ENCODE measurements at places on chromosomes 11 and 22. TPM values are rescaled to one million over a fixed set of nuclear protein-coding genes. Genes with fewer than 3 reads are reported as not detected.

APOL5 gene
- total RNA-seq = not detected

OR52E1 gene
- total RNA-seq = not detected

DNA sequence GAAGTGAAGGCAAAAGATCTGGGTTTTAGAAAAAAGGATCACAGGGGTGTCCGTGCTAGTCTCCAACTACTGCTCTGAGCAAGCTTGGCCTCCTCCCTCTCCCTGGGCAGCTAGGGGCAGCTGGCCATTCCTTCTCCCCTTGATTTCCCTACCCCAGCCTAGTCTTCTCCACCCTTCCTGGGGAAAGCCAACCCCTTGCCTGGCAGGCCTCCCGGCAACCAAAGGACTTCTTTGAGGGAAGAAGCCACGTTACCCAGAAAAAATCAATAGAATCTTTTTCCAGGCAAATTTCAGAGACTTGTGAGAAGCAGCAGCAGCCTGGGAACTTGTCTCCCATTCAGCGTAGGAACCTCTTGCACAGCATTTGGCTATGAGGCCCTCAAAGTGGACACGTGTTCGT is 91.5 kb downstream of the MIAT start:
- no peak for DNase-seq
- H3K36me3 ChIP-seq = peaks cover 3% of the 10 kb centered on the region
- H3K27ac ChIP-seq = peak overlapping the region; percentile 36
- H3K27me3 ChIP-seq = no peaks in the 10 kb centered on the region

DNA sequence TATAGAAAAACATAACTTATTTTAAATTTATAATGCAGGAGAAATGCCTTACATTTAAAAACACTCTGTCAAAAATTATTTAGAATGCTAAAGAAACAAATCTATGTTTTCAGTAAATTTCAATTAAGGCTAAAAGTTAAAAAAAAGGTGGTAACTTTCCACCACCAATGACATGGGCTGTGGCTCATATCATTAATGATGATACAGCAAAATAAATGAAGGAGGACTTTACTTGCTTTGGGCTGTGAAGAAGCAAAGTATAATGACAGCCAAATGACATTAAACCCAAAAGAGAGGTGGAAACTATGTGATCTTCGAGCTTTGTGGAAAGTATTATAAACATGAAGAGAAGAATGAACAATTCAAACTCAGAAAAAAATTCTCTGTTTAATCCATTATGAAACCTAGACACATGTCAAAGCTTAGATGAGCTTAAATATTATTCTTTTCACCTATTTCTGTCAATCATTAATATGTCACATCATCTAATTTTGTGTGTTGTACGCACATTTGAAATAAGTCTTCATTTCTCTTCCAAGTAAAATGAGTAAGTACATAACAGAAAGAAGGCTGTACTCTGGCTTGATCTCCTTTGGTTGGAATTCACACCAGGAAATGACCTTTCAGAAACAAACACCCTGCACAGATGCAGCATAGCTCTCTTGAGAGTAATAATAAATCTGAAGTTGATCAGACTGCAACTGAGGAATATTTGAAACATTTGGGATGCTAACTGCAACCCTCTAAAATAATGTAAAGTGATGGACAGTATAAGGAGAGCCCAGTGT is 265.8 kb downstream of the TTC28 start:
- peaks cover 40% of the 10 kb centered on the region for H3K4me1 ChIP-seq
- DNase-seq = no peak
- H3K4me3 ChIP-seq = no peak overlapping the region
- H3K36me3 ChIP-seq = no peaks in the 10 kb centered on the region

- no peak overlapping the region for H3K27ac ChIP-seq
- peaks cover 18% of the 10 kb centered on the region for H3K36me3 ChIP-seq
- no peaks in the 10 kb centered on the region for H3K27me3 ChIP-seq
- DNase-seq = peak; percentile 21
Observed at GRCh38 chr11:2998073-2998850, 6.1 kb upstream of the NAP1L4 start.

- no peaks in the 10 kb centered on the region for H3K27me3 ChIP-seq
- peaks cover 74% of the 10 kb centered on the region for H3K4me1 ChIP-seq
- H3K4me3 ChIP-seq = peak overlapping the region; percentile 46
- no peak for DNase-seq
- H3K27ac ChIP-seq = peak overlapping the region; percentile 98
Observed at GRCh38 chr22:36323855-36324331, 63.9 kb downstream of the MYH9 start.

GRCh38 chr11:72676861-72677341 is 2.7 kb upstream of the PDE2A start:
- H3K4me1 ChIP-seq = peaks cover 6% of the 10 kb centered on the region
- H3K36me3 ChIP-seq = peaks cover 2% of the 10 kb centered on the region
- DNase-seq = no peak
- no peak overlapping the region for H3K4me3 ChIP-seq
- H3K27me3 ChIP-seq = peaks cover 84% of the 10 kb centered on the region

DNA sequence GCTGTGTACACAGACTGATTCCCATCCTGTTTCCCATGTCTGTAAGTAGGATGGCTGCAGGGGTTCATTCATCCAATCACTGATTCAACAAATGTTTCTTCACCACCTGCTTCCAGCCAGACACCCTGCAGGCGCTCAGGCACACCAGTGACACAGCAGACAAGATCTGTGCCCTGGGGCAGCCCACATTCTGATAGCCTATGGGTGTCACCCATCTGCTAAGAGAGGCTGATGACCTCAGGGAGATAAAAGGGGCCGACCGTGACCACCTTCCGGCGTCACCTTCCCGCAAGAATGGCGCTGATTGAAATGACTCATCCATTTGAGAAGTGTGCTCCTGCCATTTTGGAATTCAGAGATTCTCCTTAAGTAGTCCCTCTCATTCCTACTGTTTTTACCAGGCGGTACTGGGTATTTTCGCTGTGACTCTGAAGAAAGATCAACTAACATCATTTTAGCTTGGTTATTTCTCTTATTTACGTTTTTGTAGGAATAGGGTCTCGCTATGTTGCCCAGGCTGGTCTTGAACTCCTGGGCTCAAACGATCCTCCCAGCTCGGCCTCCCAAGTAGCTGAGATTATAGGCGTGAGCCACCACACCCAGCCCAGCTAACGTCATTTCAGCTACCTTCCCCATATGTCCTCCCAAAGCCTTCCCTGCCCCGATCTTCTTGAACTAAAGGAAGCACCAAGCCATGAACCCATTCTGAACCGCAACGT is 73.2 kb upstream of the BID start:
- H3K4me3 ChIP-seq = no peak overlapping the region
- no peaks in the 10 kb centered on the region for H3K27me3 ChIP-seq
- no peak for DNase-seq

DNA sequence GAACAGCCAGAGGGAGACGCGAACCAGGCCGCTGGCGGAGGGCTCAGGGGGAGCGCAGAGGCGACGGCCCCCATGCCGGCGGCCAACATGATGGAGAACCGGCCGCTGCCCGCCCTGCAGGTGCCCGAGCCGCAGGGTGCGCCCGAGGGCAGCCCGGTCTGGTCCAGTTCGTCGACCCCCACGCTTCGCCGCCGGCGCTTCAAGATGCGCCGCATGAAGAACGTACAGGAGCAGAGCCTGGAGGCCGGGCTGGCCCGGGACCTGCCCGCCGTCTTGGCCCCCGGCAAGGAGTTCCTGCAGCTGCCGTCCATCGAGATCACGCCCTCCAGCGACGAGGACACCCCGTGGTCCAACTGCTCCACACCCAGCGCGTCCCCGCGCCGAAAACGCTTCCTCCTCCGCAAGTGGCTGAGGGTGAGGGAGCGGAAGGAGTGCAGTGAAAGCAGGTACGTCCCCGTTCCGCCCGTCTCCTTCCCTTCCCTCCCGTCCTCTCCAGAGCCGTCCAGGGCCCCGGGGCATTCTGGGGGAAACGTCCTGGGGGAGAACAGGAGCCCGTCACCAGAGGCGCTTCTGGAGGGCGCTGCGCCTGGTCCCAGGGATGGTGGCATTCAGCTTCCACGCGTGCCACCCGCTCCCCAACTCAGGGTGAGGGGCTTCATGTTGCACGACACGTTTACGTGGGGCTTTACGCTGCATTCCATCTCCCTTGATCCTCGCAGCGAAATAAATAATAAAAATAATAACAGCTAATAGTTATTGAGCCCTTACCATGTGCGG is 840 bp downstream of the GRAMD1B start:
- no peak overlapping the region for H3K27ac ChIP-seq
- peaks cover 6% of the 10 kb centered on the region for H3K4me1 ChIP-seq
- peaks cover 12% of the 10 kb centered on the region for H3K27me3 ChIP-seq
- DNase-seq = peak; percentile 86

DNA sequence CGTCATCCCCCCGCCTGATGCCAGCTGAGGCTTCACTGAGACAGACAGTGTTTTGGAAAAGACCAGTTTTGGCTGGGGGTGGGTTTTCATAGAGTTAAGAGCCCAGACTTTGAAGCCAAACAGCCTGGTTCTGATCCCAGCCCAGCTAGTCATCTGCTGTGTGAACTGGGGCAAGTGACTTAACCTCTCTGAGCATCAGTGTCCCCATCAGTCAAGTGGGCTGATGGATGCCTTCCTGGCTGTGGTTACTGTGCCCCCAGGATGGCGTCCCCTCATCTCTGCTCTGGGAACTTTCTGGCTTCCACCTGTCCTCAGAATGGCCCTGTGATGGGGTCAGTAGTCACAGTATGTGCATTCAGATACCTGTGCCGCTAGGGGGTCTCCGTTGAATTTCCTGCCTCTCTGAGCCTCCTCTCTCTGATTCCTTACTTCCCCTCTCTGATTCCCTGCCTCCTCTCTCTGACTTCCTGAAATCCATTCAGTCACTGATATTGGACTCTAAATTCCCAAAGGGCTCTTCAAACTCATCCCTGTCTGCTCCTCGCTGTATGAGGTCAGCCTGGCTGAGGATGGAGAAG is 2.4 kb downstream of the RASD2 start:
- no peak overlapping the region for H3K4me3 ChIP-seq
- H3K27ac ChIP-seq = no peak overlapping the region
- H3K4me1 ChIP-seq = peaks cover 8% of the 10 kb centered on the region
- DNase-seq = no peak
- peaks cover 32% of the 10 kb centered on the region for H3K27me3 ChIP-seq

DNA sequence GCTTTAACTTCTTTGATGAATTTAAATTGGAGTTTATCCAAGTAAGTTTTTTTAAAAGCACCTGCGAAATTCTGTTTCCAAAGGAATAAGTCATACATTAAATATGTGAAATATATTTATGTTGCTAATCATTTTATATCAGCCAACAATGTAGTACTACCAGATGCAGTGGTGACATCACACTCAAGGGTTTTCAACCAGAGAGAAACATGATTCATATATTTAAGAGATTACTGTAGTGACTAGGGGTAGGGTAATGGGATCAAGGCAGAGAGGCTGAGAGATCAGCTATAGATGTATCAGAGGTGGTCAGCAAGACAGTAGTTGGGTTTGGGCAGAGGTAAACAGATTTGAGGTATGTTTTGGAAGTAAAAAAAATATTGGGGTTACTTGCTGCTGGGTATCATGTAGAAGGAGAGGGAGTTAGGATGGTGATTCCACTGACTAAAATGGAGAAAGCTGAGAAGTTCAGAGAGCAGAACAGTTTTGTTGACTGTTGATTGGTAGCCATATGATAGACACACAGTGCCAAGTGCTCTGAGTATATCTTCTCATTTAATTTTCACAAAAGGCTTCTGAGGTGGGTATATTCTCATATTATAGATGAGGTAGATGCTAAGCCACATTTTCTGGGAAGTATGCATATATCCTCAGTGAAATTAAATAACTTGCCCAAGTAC is 39.4 kb downstream of the CEP57 start:
- H3K4me1 ChIP-seq = peaks cover 17% of the 10 kb centered on the region
- no peak overlapping the region for H3K4me3 ChIP-seq
- peaks cover 22% of the 10 kb centered on the region for H3K36me3 ChIP-seq
- H3K27me3 ChIP-seq = no peaks in the 10 kb centered on the region
- H3K27ac ChIP-seq = peak overlapping the region; percentile 53
